ENCODE measurements at places on chromosomes 7 and 10. TPM values are rescaled to one million over a fixed set of nuclear protein-coding genes. Genes with fewer than 3 reads are reported as not detected.

DNA sequence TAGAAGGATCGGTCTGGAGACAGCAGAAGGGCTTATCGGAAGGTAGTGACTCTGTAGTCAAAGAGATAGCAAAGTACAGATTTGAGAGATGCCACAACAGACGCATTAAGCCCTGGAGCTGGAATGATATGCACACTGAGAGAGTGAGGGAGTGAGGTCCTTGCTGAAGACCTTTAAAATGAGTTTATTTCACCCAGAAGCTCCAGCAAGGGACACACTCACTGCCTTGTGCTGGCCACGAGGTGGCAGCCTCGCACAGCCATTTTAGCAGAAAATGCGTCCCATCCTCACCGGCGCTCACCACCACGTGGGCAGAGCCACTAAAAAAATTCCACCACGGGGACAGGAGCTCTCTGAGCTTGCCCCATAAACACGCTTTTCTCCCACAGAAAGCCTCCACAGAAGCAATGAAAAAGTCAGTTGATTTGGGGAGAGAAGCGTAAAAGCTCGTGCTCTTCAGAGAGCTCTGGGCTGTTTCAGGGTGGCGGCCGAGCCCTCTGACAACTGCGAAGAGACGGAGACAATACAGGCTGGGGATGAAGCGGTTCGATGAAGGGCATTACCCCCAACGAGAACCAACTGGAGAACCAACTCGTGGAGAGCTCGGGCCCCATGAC lies 163.0 kb upstream of the KLF14 start:
- H3K4me3 ChIP-seq = no peak overlapping the region
- peaks cover 64% of the 10 kb centered on the region for H3K36me3 ChIP-seq
- peak overlapping the region; percentile 66 for H3K27ac ChIP-seq
- H3K27me3 ChIP-seq = no peaks in the 10 kb centered on the region
- peaks cover 94% of the 10 kb centered on the region for H3K4me1 ChIP-seq

- H3K27ac ChIP-seq = no peak overlapping the region
- no peak overlapping the region for H3K4me3 ChIP-seq
- no peaks in the 10 kb centered on the region for H3K4me1 ChIP-seq
- no peak for DNase-seq
Observed at GRCh38 chr10:32161586-32161985, 105.4 kb upstream of the KIF5B start.

CC2D2B gene
- total RNA-seq = 2.9 TPM

YKT6 gene
- total RNA-seq = 51.0 TPM

Data from esophagus muscularis mucosa (tissue), 4 donors.